ENCODE measurements at places on chromosomes 3 and 15. TPM values are rescaled to one million over a fixed set of nuclear protein-coding genes. Genes with fewer than 3 reads are reported as not detected.

Gene KLHL6
- polyA plus RNA-seq: not detected

Gene ITIH4
- polyA plus RNA-seq: 2.0 TPM

Gene GPR149
- polyA plus RNA-seq: not detected

Gene POC1A
- 9.6 TPM for polyA plus RNA-seq

Gene TP63
- not detected for polyA plus RNA-seq

Gene AQP9
- not detected for polyA plus RNA-seq

DNA sequence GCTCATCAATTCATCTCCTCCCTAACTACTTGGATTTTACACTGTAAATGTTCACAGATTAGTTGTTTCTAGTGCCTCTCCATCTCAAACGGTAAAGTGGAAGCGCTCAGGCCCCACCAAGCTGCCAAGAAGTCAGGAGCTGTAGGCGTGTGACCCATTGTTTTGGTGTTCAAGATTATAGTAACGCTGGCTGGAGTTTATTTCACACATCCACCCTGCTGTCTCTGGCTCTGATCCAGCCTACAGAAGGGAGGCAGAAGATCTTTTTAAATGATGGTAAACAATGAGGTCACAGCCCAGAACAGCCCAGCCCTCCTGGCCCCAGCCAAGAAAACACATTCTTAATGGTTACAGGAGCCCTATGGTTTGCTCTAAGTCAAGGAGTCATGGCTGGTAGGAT lies 25.7 kb upstream of the GALNT15 start:
- DNase-seq: no peak

GRCh38 chr15:50051811-50052419 lies 67.1 kb downstream of the ATP8B4 start:
- DNase-seq: peak; percentile 52

- DNase-seq: no peak
Observed at GRCh38 chr3:110184536-110184935, 847.2 kb upstream of the DPPA4 start.

DNA sequence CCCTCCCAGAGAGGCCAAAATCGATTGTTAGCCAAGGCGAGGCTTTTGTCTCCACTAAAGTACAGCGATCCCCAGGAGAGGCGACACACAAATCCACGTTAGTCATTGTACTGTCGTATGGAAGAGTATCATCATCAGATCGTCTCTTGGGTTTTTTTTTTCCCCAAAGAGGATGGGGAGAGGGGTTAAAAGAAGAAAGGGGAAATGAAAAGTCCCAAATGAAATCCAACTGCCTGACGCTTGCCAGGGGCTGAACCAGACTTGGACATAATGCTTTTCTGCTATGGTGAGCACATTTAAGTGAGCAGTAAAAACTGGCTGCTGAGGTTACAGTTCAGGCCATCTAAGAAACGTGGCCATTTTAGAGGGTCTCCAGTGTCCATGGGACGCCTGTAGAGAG lies 37.9 kb upstream of the CTSH start:
- no peak for DNase-seq
